ENCODE measurements at places on chromosomes 7 and 10.

DNA sequence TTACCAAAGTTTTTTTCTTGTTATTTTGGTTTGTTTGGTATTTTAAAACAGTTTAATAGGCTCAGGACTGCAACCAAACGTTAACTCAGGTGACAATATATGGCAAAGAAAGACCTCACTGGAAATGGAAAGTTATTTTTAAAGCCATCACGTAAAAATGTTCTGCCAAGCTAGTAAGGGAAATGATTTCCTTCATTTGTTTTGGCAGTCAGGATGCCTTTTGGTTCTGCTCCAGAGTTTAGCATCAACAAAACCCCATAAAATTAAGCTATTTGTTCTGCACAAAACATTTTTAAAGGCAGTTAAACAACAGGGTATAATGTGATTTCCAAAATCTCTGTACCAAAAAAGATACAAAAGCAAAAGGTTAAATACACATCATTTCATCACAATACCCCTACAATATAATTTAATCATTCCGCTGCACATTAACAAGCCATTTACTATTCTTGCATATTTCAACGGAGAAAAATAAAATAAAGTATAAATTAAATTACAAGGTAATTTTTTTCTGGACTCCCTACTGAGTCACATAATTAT is 172.4 kb downstream of the SEMA3E start:
- DNase-seq, result no peak

DNA sequence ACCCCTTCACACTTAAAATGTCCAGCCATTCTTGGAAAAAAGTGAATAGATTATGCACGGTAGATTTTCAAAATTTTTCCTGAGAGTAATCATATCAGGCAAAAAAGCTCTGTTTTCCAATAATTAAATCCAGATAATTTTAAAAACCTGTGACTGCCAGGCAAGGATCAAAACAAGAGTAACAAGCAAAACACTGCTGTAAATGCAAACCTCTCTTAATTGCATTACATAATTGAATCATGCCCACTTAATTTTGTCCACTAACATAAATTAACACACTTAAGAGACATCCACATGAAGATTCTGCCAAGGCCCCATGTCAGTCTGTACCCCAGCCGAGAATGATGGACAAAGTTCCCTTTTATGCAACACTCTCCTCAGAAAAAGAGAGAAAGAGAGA is 135.3 kb downstream of the FGFR2 start:
- DNase-seq, result no peak

DNA sequence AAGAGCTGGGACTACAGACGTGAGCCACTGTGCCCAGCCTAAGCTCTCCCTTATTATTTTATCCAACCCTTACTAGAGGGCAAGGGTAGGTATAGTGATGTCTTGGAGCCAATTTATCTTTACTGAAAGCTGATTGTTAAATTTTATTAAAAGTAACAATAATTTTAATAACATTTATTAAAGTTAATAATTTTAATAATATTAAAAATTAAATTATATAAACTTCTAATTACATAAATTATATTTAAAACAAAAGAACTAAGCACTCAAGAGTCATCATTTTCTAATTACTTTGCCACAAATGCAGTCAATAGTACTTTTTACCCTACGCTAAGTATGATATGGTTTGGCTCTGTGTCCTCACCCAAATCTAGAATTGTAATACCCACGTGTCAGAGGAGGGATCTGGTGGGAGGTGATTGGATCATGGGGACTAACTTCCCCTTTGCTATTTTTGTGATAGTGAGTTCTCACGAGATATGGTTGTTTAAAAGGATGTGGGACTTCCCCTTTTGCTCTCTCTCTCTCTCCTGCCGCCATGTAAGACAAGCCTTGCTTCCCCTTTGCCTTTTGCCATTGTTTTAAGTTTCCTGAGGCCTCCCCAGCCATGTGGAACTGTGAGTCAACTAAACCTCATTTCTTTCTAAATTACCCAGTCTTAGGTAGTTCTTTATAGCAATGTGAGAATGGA is 58.4 kb upstream of the ETV1 start:
- DNase-seq, result no peak

DNA sequence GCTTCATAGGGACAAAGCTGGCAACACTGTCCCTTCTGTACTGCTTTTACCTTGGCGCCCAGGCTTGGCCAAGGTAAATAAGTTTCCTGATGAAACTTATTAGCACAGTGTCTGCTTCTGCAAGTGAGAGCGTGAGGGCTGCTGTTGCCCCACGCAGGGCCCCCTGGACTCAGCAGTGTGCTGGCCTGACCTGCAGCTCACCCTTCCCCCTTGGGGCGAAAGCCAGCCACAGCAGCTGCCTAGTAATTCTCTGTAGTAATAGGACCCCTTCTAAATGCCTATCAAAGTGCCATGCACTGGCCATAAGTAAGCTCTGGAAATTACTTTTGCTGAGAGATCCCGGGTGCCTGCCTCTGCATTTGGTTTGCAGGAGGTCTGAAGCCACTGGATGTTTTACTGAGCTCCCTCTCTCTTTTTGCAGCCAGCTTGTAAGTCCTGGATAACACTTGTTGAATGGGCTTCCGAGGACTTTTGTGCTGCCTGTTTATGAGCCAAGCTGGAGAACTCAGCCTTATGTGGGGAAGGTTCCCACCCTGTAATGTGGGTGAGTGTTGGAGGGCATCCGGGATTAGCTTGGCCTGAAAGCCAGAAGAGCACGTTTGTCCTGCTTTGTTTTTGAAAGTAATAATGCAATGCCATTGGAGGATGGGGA is 293.9 kb downstream of the C7orf25 start:
- no peak for DNase-seq

GRCh38 chr10:121579656-121580055 is 18.6 kb downstream of the FGFR2 start:
- no peak for DNase-seq

GRCh38 chr10:55793024-55793423 is 568.0 kb downstream of the ZWINT start:
- no peak for DNase-seq

Data from fibroblast of skin of back (primary cell).